C1 segment of cervical spinal cord (tissue), 14 donors: ENCODE measurements at places on chromosomes 5 and 9.

DNA sequence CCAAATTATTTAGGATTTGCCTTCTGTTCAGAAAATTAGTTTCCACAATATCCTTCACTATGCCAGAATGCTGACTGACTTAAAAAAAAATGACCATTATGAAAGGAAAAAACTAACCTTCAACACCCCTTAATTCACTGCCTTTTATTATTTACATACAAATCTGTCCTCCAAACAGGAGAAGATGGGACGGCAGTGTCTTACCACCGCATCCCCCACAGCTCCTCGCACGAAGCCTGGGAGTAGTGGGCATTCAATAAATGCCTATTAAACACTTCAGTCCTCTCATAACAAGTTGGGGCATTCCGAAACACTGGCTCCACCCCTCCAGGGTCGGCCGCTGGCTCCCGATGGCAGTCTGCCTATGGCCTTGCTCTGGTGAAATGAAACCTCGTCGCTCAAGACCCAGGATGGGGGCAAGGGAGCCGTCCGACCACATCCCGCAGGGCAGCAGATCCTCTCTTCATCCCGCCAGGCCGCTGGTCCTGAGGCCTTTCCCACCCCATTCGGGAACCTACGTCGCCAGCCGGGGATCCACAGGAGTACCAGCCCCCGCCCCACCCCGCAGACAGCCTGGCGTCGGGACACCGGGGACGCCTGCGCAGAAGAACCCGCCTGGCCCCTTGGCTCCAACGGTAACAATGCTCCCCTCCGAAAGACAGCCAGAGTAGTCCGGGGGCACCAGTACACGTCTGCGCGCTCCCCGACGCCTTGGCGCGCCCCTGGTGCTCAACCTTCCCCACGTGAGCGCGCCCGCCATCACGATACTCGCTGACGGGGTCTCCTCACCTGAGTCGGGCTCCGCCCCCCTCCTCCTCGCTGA lies 613 bp downstream of the ZBTB5 start:
- DNase-seq: no peak

- DNase-seq: no peak
Observed at GRCh38 chr5:69512740-69513260, 20.2 kb downstream of the OCLN start.

DNA sequence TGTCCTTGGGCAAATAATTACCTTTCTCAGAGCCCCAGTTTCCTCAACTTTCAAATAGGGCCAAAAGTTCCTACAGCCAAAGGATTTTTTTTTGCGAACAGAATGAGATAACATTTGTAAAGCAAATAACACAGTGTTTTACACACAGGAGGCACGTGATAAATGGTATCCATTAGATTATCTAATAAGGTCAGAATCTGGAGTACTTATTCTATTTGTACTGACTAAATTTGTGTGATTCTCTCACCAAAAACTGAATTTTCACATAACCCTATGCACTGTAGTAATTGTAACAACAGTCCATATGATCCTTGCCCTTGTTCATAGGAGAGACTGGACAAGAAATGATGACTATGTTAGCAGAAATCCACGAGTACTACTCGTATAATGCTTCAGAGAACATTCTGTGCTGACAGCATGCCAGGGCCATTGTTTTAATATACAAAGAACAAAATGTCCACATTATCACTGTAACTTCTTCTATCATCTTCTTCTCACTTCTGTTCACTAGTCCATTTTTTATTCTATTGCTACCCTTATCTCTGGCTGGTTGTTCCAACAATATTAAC lies 13.9 kb upstream of the FEM1C start:
- DNase-seq: no peak

GRCh38 chr9:133914442-133915342 lies 77.4 kb downstream of the VAV2 start:
- DNase-seq: no peak

DNA sequence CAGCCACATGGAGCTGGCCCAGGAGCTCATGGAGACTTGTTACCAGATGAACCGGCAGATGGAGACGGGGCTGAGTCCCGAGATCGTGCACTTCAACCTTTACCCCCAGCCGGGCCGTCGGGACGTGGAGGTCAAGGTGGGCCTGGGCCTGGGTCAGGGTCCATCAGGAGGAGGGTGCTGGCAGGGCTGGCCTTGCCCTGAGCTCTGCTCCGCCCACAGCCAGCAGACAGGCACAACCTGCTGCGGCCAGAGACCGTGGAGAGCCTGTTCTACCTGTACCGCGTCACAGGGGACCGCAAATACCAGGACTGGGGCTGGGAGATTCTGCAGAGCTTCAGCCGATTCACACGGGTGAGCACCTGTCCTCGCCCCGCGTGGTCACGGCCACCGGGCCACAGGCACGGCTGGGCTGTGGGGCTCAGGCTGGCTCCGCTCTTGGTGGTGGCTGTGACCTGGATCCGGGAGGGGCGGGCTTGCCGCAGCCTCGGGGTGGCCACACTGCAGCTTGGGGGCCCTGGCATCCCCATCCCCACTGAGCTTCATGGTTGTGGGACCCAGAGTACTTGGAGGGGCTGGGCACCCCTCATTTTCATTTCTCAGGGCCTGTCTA lies 7.1 kb downstream of the DPP7 start:
- DNase-seq: no peak

DNA sequence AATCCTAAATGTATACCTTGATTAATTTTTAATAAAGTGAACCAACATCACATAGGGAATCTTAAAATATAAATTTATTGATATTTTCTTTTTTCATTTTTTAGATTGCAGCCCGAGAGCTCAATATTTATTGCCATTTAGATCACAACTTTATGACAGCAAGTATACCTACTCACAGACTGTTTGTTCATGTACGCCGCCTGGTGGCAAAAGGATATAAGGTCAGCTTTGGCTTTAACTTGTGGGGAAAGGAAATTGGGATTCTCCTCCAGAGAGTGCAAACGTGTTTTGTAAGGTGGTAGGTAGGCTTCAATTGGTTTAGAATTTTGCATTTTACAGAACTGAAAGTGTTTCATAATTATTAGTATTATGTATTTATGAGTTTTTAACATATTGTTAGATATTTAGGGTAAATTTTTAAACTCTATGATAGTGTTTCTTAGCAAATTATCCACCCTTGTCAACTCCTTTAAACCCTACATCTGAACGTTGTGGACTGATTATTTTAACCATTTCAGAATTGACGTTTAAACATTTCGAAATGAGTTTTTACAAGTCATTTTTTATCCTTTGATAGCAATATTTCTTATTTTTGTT lies 17.5 kb upstream of the DHFR start:
- DNase-seq: peak; percentile 6

GRCh38 chr9:137031904-137032640 lies at the start of gene FUT7:
Gene FUT7, minus strand, starts transcription at chr9:137032088. Its CDS starts 97 bp downstream, at chr9:137031991.
- no peak for DNase-seq

GRCh38 chr5:156261275-156261939 lies 65.6 kb upstream of the SGCD start:
- DNase-seq: no peak

DNA sequence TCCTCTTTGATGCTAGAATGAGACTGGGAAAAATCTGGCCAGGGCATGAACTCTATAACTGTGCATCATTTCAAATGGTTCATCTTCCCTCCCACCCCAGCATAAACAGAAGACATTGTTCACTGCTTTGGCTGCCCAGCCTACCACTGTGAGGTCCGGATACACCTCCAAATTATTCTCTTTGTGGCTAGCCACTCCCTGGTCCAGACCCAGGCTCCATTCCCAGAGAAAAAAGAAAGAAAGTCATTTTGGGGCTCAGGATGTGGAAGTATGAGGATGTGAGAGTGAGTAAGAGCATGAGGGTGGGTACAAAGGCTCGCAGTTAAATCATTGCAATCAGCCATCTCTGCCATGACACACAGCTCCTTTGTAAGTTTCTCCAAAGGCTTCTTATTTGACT lies 559.2 kb downstream of the PSAT1 start:
- DNase-seq: no peak

- DNase-seq: no peak
Observed at GRCh38 chr5:93403141-93403928, 177.7 kb downstream of the NR2F1-AS1 start.

DNA sequence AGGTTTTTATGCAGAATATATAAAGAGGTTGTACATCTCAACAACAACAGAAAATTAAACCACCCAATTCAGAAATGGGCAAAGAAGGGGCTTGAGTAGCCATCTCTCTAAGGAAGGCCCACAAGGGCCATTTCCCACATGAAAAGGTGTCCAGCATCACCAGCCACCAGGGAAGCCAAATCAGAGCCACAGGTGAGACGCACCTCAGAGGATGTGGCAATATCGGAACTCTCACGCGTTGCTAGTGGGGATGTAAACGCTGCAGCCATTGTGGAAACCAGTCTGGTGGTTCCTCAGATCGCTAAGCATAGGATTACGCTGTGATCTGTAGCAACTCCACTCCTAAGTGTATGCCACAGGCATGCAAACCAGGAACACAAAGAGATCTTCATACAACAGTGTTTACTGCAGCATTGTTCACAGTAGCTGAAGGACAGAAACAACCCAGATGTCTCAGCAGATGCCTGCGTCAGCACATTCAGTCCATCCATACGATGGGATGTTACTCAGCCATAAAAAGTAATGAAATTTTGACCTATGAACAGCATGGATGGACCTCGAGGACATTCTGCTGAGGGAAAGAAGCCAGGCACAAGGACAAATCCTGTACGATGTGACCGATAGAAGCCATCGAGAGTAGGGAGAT lies 84.3 kb upstream of the CACNA1B start:
- DNase-seq: no peak

- no peak for DNase-seq
Observed at GRCh38 chr9:107447834-107448233, 41.7 kb downstream of the KLF4 start.

GRCh38 chr5:95069948-95070347 lies 214.9 kb downstream of the MCTP1 start:
- no peak for DNase-seq
